ENCODE measurements at places on chromosomes 3 and 15. TPM values are rescaled to one million over a fixed set of nuclear protein-coding genes. Genes with fewer than 3 reads are reported as not detected.

Gene ERC2
- polyA plus RNA-seq: 1.6 TPM

Gene OR5K2
- polyA plus RNA-seq: not detected

Gene SLC12A8
- polyA plus RNA-seq: 0.45 TPM

Gene MESP2
- polyA plus RNA-seq: 0.22 TPM

Gene AGBL1
- polyA plus RNA-seq: 11.7 TPM

Gene LIPC
- polyA plus RNA-seq: 1.0 TPM

DNA sequence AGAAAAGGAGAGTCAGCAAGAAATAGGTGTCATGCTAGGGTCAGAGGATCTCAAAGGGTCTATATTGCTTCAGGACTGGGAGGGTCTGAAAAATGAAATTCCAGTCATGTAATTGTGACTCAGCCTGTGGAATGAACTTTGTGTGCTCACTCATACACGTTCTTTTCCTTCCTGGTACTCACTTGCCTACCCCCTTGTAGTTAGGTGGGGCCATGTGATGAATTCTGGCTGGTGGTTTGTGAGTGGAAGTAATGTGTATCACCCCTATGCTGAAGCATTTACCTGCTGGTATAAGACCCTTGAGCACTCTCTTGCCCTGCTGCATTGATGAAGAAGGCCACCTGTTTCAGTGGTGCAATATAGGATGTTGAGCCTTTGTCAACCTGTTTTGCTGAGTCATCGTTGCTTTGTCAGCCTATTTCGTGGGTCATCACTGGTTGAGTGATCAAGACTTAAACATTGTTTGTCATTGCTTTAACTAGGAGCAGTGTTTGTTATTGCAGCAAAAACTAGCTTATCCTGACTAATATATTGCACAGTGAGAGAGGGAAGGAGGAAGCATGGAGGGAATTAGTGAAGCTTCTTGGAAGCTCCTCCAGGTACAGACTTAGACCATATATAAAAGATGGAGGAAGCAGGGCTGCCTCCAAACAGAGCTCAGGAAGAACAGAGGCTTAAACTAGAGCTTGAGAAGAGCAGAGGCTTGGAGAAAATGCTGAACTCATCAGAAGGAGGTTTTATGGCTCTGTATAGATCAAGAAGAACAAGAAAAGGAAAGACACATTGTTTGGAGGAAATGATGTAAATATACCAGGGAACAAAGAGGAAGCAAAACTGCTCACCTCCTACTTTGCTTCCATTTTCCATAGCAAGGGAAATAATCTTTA is 28.9 kb downstream of the TLNRD1 start:
- no peak for DNase-seq

- DNase-seq: no peak
Measured at GRCh38 chr15:27805261-27806220, 293.6 kb downstream of the OCA2 start.

DNA sequence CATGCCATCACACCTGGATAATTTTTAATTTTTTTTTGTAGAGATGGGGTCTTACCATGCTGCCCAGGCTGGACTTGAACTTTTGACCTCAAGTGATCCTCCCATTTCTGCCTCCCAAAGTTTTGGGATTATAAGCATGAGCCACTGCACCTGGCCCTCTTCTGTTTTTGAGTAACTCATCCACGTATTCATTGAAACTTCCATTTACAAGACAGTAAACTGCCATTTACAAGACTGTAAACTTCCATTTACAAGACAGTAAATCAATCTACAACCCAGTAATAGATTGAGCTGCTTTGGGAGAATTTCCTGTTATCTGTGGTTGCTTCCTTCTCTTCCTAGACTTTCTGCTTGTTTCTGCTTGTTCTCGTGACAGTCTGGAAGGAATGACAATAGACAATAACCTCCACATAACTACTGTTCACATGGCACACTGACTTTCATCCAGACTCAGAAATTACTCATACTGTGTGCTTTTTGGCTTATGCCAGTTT is 114.7 kb upstream of the CCNL1 start:
- DNase-seq: no peak

DNA sequence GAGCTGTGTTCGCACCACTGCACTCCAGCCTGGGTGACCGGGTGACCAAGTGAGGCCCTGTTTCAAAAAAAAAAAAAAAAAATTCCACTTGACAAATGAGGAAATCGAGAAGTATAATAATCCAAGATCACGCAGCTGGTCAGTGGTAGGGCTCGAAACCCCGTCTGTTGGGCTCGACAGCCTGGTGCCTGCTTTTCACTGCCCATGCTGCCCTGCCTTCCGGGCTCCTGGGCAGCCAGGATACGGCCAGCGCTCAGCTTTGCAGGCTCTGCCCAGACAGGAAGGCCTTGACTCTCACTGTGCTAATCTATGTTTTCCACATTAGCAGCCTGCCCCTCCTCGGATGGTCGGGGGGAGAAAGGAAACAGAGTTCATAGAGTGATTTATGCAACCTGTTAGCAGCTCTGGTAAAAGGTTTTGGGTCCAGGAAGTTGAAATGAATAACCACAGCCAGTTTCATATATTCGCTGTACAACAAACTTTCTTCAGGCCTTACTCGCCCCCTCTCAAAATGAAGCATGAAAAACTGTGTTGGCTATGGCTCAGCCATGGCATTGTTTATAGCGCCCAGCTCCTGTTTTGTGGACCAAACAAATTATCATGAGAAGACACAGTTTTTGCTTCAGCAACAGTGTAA is 108.8 kb downstream of the XXYLT1 start:
- peak; percentile 68 for DNase-seq

- DNase-seq: no peak
Measured at GRCh38 chr3:190543671-190544070, 29.8 kb downstream of the IL1RAP start.

DNA sequence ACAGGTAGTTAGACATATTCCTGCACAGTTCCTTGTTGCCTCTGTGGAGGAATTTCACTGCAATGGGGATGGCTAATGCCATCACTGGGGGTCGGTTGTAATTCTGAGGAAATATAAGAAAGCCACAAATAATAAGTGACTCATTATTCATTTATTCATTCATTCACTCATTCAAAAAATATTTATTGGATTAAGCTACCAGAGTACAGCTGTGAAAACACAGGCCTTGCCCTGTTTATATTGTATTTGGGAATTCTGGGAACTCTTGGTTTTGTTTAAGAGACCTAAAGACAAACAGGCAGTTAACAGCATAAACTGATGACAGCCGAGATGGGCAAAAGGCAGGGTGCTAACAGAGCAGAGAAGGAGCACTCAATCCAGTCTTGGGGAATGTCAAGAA is 23.6 kb downstream of the PTX3 start:
- no peak for DNase-seq

DNA sequence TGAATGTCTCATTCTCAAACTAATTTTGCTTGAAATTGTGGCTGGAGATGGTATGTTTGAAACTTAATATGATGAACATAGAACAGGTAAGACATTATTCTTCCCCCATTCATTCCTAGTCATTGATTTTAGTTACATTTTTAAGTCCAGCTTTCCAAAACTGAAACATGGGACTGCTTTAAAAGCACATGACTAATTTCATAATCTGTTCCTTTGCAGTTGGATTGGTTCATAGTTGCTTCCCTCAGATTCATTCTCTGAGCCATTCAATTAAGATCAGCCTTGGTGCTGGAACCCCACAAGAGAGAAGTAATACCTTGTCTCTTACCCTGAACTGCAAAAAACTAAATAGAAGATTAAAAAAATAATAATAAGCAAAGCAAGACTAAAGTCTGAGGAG is 87.5 kb upstream of the TGFBR2 start:
- no peak for DNase-seq

- DNase-seq: no peak
Measured at GRCh38 chr3:160132226-160132625, 93.0 kb upstream of the C3orf80 start.

GRCh38 chr3:17820704-17821103 is 78.3 kb upstream of the TBC1D5 start:
- no peak for DNase-seq

- no peak for DNase-seq
Measured at GRCh38 chr3:106533093-106533787, 664.4 kb upstream of the CBLB start.

DNA sequence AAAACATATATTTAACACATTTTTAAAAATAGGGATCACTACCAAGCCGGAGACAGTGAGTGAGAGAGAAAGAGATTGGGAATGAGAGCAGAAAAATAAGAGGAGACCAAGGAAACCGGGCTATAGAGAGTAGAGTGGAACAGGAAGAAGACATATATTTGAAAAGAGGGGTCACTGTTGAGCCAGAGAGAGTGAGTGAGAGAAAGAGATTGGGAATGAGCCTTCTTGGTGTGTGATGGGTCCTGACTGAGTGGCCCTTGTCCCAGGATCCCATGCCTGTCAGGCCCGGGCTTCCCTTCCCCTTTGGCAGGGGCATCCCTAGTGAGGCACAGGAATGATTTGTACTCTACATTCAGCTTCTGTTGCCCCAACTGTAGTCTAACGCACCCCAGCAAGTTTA is 646.6 kb downstream of the NTRK3 start:
- peak; percentile 8 for DNase-seq

DNA sequence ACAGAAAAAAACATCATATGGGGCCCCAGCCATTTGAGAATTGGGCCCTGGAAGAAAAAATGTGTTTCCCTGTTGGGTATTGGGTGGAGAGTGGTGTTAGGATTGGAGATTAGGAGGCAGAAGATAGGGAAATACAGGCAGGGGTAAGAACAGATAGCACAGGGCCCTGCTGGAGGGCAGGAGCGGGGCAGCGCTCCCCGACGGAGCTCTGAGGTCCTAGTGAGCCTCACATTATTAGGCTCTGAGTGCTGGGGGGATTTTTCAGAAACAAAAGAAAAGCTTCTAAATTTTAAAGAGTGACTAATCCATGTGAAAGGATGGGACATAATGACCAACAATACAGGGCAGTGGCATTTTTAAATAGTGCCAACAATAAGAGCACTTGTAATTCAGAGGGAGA is 241.2 kb downstream of the SOX2 start:
- DNase-seq: no peak

DNA sequence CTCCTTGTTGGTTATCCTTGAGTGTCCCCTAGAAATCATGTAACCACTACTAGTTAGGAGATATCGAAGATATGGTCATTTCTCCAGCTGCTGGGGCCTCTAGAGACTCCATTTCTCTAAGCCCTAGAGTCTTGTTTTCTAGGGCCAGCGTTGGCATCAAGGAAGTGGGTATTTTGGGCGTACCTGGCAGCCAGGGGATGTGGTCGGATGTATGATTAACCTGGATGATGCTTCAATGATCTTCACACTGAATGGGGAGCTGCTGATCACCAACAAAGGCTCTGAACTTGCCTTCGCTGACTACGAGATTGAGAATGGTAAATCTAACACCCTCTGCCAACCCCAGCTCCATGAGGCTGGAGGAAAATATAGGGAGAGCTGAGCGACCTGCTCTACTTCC is 325.5 kb downstream of the RYR3 start:
- DNase-seq: no peak

GRCh38 chr3:38565339-38566214 is 69.4 kb downstream of the EXOG start:
- no peak for DNase-seq

DNA sequence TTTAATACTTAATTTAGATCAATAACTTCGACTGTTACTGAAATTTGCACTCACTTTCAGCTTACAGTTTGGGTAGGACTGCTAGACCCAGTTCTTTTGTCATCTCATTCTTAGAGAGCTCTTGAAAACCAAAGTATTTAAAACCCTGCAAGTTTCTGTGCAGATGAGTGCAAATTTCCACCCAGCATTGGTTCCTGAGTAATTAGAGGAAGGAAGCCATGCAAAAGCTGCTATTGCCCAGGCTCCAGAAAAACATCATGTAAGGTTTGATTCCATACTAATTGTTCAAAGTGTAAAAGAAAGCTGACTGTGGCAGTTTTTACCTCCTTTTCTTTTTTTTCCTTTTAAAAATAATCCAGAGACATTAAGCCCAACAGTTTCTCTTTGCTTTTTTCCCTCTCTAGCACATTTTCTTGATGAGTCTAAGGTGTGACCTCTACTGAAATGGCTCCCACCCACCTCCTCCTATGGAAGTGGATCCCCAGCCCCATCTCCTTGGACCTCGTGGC is 30.3 kb downstream of the ABHD2 start:
- no peak for DNase-seq

GRCh38 chr3:153084431-153084830 is 77.6 kb upstream of the RAP2B start:
- no peak for DNase-seq

DNA sequence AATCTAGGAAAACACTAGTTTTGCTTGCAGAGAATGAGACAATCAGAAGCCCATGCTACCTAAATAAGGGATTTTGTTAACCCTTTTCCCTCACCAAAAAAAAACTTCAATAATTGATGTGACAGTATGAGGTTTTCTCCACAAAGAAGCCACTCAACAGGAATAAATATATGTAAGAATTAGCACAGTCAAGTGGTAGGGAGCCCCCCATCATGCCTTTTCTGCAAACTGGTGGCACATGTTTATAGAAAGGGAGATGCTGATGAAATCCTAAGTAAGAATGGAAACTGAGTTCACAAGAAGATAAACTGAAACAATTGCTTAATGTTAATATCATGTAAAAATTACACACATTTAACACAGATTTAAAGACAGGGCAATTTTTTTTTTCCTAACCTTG is 51.0 kb downstream of the PHC3 start:
- no peak for DNase-seq

- no peak for DNase-seq
Measured at GRCh38 chr15:85379403-85380131, 836 bp upstream of the AKAP13 start.

DNA sequence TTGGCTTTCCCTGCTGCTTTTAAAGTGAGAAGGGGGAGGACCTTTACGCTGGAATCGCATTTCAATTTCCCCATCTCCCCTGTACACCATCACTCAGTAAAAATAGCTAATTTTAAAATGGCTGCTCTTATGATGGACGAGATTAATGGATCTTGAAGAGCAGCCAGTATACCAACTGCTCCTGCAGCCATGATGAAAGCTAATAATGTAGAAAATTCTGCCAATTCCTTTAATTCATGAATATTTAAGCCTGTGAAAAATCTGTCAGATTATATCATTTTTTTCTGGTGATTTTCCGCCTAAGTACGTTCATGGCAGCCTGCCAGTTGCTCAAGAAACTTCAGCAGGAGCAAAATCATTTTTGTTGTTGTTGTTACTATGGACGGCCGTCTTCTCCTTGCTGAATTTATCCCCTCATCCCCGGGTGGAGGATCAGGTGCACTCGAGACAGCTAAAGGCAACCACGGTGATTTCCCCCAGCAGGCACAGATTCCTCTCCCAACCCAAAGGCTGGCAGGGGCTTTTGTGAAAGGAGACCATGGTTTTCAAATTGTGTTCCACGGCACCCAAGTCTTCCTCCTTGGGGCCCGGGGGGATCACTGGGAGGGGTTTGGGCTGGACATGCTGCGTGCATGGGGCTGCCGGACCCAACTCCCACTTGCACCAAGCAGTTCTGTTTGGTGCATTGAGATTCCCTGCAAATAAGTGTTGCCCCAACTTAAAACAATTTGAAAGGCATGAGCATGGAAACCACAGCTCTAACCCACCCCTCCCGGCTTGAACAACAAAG is 289.6 kb downstream of the UACA start:
- DNase-seq: peak; percentile 63

- DNase-seq: no peak
Measured at GRCh38 chr3:29236146-29236840, 44.6 kb upstream of the RBMS3 start.

GRCh38 chr3:149374391-149374790 is 3.1 kb downstream of the TM4SF1 start:
- DNase-seq: no peak

GRCh38 chr3:69650066-69650419 is 89.2 kb upstream of the MITF start:
- DNase-seq: no peak
